ENCODE measurements at places on chromosomes 1 and 21. TPM values are rescaled to one million over a fixed set of nuclear protein-coding genes. Genes with fewer than 3 reads are reported as not detected.

LENEP gene
- 0.26 TPM for total RNA-seq

DNA sequence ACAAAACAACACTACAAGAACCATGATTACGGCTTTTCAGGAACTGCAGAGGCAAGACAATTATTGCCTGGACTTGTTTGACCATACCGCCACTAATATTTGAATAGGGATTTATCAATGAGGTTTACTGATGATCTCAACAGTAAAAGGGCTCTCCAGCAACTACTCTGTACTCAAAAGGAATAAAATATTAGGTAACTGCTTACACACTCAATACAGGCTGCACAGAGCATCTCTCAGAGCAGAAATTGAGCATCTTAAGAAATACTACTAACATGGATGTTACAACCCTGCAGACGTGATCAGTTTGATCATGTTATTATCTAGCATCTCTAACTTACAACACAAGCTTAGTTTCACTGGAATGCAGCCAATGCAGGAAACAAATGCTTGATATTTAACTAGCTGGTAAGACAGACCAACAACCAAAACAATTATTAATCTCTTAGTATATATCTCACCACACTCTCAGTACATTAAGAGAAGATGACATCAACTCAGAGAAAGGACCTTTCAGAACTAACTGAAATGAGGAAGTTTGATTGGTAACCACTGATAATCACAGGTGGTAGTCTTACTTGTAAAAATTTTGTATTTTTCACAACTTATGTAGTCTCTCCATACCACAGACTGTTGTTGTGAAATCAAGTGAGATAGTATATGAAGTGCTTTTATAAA lies 52.2 kb downstream of the PUM1 start:
- H3K4me3 ChIP-seq: no peak overlapping the region
- H3K27me3 ChIP-seq: no peaks in the 10 kb centered on the region

- peaks cover 2% of the 10 kb centered on the region for H3K4me1 ChIP-seq
- no peaks in the 10 kb centered on the region for H3K36me3 ChIP-seq
- no peaks in the 10 kb centered on the region for H3K27me3 ChIP-seq
- peak overlapping the region; percentile 53 for H3K27ac ChIP-seq
- peak; percentile 30 for DNase-seq
Observed at GRCh38 chr1:108560189-108560873, 431 bp downstream of the EEIG2 start.

GRCh38 chr1:5813480-5813879 lies 178.7 kb downstream of the NPHP4 start:
- no peak overlapping the region for H3K4me3 ChIP-seq
- no peaks in the 10 kb centered on the region for H3K36me3 ChIP-seq
- H3K4me1 ChIP-seq: no peaks in the 10 kb centered on the region
- H3K27ac ChIP-seq: no peak overlapping the region

GRCh38 chr1:199808110-199808870 lies 219.2 kb upstream of the NR5A2 start:
- H3K4me1 ChIP-seq: no peaks in the 10 kb centered on the region
- DNase-seq: no peak
- no peak overlapping the region for H3K4me3 ChIP-seq
- no peak overlapping the region for H3K27ac ChIP-seq
- no peaks in the 10 kb centered on the region for H3K36me3 ChIP-seq
- H3K27me3 ChIP-seq: no peaks in the 10 kb centered on the region

DNA sequence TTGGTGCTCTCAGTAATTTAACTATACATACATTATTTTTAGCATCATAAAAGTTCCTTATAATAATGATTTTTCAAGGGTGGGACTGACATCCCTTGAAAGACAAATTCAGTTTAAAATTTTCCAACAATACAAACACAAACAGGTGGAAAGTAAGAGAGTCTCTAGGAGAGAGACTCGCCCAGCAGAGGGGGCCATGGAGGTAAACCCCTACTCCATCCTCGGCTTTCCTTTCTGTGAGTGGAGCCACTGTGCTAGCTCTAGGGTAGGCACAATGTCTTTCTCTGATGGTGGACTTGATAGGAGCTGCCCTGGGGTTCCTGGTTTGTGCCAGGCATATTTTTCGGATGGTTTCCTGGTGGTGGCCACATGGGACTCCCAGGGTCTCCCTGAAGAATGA lies 8.3 kb downstream of the CSMD2 start:
- H3K4me1 ChIP-seq: no peaks in the 10 kb centered on the region
- DNase-seq: no peak
- no peaks in the 10 kb centered on the region for H3K27me3 ChIP-seq
- H3K4me3 ChIP-seq: no peak overlapping the region

DNA sequence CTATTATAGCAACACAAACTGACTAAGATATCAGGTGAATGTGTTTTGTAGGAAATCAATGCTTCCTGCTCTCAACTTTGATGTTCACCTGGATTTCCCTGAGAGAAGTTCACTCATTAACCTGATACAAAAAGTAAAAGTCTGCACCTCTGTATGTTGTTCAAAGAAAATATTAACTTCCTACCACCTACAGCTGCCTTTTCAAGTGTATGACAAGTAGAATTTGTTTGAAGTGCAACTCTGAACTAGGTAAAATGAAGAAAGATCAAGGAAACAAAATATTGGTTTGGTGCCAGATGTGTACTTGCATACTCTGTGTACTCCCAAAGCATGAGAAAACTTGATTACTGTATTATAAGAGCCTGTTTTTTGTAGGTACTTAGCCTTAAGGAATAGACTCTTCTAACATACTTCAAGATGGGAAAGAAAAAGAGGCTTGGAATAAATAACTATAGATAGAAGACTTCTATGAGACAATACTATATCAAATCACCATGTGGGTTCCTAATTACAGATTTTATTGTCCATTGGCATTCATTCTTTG lies 193.4 kb downstream of the APP start:
- no peak overlapping the region for H3K27ac ChIP-seq
- no peak for DNase-seq
- H3K36me3 ChIP-seq: peaks cover 3% of the 10 kb centered on the region
- H3K4me1 ChIP-seq: no peaks in the 10 kb centered on the region
- H3K4me3 ChIP-seq: no peak overlapping the region

DNA sequence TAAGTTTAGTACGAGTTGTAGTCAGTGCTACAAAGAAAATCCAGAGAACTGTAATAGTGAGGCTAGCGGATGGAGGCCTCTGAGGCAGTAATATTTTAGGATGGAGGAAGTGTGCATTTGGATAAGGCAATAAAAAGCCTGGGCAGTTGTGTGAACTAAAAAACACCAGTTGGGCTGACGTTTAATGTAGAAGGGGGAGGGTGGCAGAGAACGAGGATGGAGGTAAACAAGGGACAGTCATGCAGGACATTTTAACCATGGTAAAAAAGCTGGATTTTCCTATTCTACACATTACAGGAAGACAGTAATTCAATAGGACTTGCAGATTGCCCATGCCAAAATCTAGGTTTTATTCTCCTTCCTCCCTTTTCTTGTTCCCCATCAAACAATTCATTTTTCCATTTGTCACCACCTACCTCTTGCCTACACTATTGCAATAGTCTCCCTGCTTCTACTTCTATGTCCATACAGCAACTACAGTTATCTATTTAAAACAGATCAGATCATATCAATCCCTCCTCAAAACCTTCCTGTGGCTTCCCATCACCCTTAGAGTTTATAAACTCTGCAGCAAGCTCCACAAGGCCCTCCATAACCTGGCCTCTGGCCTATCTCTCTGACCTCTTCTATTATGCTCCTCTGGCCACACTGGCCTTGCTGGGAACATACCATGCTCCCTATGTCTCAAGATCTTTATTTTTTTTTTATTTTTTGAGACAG lies 27.7 kb downstream of the ERO1B start:
- no peaks in the 10 kb centered on the region for H3K27me3 ChIP-seq
- H3K4me1 ChIP-seq: no peaks in the 10 kb centered on the region
- DNase-seq: no peak
- H3K4me3 ChIP-seq: no peak overlapping the region
- H3K27ac ChIP-seq: no peak overlapping the region
- no peaks in the 10 kb centered on the region for H3K36me3 ChIP-seq

GNL2 gene
- total RNA-seq: 56.0 TPM

GRCh38 chr1:184010788-184011187 lies 26.7 kb downstream of the COLGALT2 start:
- H3K4me1 ChIP-seq: no peaks in the 10 kb centered on the region
- H3K4me3 ChIP-seq: no peak overlapping the region
- H3K27ac ChIP-seq: no peak overlapping the region
- H3K36me3 ChIP-seq: no peaks in the 10 kb centered on the region
- no peaks in the 10 kb centered on the region for H3K27me3 ChIP-seq

DNA sequence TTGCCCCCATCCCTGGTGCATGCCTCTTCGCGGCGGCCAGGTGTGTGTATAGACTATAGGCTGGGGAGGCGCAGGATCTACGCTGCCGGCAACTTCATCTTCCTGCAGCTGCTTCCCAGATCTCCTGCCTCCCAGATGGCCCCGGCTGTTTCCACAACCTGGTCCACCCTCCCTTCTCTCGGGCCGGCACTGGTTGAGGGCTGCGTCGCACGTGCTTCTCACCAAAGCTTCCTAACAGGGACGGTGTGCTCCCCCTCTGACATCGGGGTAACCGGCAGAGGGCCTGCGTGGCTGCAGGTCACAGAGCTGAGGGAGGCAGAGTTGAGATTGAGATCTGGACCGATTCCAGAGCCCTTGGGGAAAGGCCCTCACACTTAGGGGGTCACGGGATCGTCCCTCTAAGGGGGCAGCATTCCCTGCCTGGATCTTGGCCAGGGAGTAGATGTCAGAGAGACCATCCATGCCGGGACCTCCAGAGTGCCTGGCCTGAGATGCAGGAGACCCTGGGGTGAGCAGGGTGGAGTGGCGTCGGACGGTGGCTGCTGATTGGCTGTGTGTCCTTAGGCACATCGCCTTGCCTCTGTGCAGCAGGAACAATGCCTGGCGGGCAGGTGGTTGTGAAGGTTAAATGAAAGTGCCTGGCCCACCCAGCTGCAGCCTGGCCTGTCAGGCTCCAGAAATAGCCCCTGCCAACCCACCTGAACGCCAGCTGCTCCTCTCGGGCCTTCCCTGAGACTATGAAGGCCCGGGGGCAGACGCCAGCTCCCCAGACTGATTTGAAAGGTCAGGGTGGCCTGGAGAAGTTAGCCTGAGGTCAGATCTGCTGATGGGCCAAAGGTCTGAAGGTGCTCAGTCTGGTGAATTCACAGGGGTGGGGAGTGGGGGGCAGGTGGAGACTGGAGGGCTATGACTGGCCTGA lies 6.1 kb upstream of the MASP2 start:
- H3K4me3 ChIP-seq: no peak overlapping the region
- peaks cover 14% of the 10 kb centered on the region for H3K36me3 ChIP-seq
- no peak for DNase-seq
- H3K27me3 ChIP-seq: no peaks in the 10 kb centered on the region
- no peaks in the 10 kb centered on the region for H3K4me1 ChIP-seq
- no peak overlapping the region for H3K27ac ChIP-seq

GRCh38 chr1:201593200-201593921 lies 54.4 kb downstream of the NAV1 start:
- peaks cover 11% of the 10 kb centered on the region for H3K4me1 ChIP-seq
- H3K27ac ChIP-seq: peak overlapping the region; percentile 62
- no peaks in the 10 kb centered on the region for H3K27me3 ChIP-seq

GRCh38 chr1:204443260-204443619 lies 31.6 kb upstream of the PPP1R15B start:
- H3K36me3 ChIP-seq: no peaks in the 10 kb centered on the region
- no peak overlapping the region for H3K4me3 ChIP-seq
- no peak overlapping the region for H3K27ac ChIP-seq
- DNase-seq: no peak
- H3K27me3 ChIP-seq: no peaks in the 10 kb centered on the region
- peaks cover 5% of the 10 kb centered on the region for H3K4me1 ChIP-seq

- H3K27ac ChIP-seq: no peak overlapping the region
- H3K27me3 ChIP-seq: no peaks in the 10 kb centered on the region
- H3K4me1 ChIP-seq: peaks cover 9% of the 10 kb centered on the region
- H3K36me3 ChIP-seq: no peaks in the 10 kb centered on the region
- peak; percentile 7 for DNase-seq
Observed at GRCh38 chr1:184593597-184593996, 161.1 kb downstream of the EDEM3 start.

LY9 gene
- total RNA-seq: not detected

CELF3 gene
- total RNA-seq: not detected

CDCA8 gene
- total RNA-seq: 0.26 TPM

DNA sequence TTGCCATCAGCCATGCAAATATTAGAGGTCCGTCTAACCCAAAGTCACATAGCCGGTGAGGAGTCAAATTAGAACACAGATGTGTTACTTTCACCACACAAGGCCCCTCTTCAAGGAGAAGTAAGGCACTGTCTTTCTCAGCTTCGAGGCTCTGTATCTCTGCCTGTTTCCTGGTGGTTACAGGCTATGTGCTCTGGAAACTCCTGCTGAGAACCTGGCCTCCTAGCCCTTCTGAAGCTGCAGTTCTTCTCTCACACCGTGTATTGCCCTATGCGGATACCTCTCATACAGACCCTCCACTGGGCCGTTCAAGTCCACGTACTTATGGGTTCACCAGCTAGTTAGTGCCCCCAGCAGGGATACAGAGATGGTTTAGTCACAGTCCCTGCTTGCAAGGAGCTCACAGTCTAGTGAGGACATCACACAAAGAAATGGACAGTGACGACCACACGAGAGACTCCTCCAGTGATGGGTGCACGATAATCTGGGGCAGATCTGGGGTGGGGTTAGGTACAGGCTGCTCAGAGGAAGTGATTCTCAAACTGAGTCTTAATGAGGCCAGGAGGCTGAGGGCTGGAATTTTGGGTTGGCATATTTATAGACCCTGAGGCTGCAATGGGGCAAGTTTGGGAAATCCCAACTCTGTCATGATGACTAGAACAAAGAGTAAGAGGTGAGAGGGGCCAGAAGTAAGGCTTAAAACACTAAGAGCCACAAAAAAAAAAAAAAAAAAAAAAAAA lies 22.8 kb upstream of the ELOA start:
- H3K27ac ChIP-seq: no peak overlapping the region
- H3K4me3 ChIP-seq: no peak overlapping the region
- H3K27me3 ChIP-seq: no peaks in the 10 kb centered on the region
- DNase-seq: no peak

DNA sequence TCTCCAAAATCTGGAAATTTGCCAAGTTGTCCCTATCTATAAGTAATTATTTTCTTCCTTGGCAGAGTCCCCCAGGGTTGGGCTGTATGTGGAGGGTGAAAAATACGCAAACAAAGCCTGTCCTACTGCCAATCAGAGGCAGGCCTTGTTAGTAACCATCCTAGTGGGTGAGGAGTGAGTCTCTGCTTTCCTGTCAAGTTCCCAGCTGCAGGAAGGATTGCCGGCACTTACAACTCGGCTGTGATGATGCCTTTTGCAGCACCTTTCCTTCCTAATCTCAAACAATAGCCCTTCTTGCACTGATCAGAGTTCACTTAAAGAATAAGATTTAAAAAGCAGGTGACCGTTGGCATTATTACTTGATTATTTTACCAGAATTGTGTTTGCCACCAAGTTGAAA lies 31.3 kb upstream of the FGGY start:
- no peaks in the 10 kb centered on the region for H3K27me3 ChIP-seq
- H3K27ac ChIP-seq: no peak overlapping the region
- no peaks in the 10 kb centered on the region for H3K4me1 ChIP-seq
- H3K4me3 ChIP-seq: no peak overlapping the region
- DNase-seq: no peak
